ENCODE measurements at places on chromosomes 5 and 9.

- no peak for DNase-seq
These were observed 27.8 kb downstream of the TNPO1 start for GRCh38 chr5:72844218-72844603.

GRCh38 chr5:72510610-72511181 is 3.5 kb upstream of the ZNF366 start:
- peak; percentile 77 for DNase-seq

GRCh38 chr5:81800797-81801196 is 49.9 kb upstream of the SSBP2 start:
- no peak for DNase-seq

DNA sequence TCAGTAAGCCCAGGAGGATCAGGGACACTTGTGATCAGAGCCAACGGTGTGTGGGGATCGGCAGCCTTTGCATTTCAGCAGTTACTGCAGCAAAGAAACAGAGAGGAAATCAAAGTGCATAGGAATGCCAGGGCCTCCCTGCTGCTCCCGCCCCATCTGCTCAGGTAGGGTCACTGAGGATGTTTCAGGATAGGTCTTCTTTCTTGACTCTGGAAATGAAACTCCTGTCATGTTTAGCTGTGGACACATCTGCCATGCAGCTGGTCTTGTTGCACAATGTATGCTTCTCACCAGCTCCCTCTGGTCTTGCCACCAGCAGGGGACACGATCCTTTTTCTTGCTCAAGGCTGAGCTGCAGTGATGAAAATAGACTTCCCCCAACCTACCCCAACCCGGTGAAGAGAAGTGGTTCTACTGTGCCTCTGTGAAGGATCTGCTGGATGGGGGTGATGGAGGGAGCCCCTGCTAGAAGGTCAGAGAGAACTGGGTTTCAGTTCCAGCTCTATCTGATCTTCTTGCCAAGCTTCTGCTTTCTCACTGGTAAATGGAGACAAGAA is 185.2 kb upstream of the KLF4 start:
- DNase-seq = no peak

DNA sequence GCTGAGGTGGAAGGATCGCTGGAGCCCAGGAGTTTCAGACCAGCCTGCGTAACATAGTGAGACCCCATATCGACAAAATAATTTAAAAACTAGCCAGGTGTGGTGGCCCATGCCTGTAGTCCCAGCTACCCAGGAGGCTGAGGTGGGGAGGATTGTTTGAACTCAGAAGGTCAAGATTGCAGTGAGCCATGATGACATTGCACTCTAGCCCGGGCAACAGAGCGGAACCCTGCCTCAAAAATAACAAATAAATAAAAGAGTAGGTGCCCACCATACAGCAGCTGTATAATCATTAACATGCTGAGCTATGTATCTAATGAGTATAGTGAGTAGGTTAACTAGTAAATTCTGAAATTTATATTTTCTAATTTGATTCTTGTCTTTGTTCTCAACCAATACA is 11.0 kb upstream of the ATP6V0E1 start:
- no peak for DNase-seq

DNA sequence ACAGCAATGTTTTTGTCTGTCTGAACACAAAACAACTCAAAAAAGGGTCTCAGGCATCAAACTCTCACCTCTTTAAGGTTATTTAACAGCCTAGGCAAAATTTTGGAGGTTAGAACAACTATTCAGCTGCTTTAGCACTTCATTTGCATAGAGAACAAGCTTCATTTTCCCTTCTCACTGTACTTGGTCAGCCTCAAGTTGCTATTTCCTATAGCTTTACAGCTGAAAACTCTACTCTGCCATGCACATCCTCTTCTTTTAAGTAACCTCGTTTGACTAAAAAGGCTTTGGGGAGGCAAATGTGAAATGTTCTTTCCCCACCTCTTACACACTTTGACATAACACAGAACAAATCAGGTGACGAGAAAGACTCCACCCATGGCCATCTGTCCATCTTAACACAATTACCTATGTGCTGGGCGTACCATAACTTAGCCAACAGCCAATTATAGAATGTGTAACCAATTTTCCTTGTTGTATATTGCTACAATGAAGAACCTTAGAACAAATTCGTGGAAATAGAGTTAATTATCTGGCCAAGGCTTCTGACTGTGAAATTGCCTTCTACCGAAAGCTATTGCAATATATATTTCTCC is 195.7 kb downstream of the DCP2 start:
- DNase-seq = no peak

DNA sequence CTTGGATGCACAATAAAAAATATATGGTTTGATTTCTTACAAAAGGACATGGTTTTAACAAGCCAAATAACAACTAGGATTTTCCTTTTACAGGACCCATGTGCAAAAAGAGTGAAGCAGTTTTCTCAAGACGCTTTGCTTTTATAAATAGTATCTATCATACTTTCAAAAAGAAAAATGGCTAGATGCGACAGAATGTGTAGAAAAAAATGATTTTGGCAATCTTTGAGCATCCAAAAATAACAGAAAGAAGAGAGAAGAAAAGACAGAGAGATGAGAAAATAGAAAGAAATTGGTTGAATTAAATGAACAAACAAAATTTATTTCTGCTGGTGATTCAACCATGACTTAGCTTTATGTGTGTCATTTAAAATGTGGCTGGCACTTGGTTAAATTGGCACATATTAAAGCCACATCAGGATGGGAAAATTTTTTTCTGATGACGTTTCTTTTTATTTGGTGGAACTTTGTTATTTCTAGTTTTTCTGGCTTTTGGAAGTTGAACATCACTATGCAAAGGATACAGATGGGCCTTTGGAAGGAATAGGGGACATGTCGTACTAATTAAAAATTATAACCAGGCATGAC is 35.6 kb upstream of the NREP start:
- no peak for DNase-seq

DNA sequence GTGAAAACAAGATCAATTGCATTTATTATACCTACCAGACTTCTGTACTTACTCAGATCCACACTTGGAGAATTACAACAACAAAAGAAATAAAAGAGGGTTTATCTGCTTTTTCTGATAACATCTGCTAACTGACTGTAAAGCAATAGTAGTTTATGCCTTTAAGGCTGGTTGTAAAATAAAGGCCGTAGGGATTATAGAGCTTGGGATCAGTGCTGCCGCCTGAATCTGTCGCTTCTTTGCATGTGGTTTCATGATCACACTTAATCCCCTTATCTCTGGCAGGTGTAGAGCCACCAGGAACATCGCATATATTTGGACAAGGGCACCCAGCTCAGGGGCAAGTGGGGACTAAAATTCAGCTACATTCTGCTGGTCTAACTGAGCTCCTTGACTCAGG is 146.7 kb downstream of the CCDC192 start:
- DNase-seq = no peak

GRCh38 chr9:76115396-76115795 is 224.9 kb downstream of the PCSK5 start:
- no peak for DNase-seq

DNA sequence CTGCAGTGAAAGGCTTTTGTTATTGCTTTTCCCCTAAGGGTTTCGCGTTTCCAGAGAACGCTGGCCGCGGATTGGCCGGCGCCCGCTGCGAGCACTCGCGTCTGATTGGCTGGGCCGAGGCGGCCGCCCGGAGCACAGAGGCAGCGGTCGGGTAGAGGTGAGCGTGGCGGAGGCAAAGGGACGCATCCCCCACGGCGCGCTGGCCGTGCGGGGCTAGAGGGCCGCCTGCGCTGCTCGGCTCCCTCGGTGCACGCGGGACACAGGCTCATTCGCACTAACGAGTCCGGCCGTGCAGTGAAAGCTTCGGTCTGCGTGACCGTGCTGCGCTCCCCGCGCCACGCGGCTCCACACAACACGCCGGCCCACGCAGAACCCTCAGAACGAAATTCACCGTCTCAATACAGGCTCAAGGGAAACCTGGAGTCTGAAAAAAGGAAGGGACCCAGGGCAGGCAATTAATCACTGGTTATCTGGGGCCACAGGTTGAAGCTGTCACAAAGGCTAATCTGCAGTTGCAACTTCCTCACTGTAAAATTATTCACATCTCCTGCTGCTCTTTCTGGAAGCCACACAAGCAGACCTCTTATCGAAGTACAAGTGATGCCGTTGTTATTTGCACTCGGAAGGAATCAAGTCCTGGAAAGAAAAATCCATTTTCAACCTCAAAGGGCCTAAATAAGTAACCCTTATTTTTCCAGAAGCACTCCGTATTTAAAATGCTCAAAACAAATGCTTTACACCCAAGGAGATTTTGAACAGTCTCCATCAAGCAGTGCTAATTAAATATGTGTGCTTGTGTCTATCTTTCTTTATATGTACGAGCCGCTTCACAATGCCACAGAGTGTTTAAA is 94.6 kb downstream of the ZNF608 start:
- DNase-seq = peak; percentile 87

GRCh38 chr5:108260117-108260857 is 121.6 kb downstream of the FBXL17 start:
- peak; percentile 46 for DNase-seq

DNA sequence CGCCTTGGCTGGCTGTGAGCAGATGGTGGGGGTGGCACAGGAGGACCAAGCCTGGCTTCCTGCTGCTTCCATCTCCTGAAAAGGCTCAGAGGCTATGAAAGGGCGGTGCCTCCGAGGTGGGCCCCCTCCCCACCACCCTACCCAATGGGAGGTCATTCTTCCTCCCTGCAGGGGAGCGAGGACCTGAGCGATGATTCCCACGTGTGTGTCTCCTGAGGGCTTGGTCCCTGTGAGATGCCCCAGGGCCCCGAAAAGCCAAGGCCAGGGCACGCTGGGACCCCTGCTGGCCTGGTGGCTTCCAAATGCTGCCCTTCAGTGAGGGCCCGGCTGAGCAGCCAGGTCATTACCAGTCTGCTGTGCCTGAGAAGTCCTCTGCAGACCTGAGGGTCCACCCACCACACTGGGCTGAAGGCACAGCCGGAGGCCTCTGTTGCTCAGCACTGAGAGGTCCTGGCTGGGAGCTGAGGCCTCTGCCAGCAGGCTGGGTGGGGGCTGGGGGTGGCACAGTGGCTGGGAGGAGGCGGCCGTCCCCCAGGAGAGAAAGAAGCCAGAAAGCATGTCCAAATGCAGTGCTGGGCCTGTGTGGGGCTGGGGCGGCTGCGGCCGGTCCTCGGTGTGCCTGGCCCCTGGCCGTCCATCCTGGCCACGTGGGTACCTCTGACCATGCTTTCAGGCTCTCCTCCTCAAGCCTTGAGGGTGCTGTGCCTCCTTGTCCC is 14.0 kb upstream of the SLC6A19 start:
- DNase-seq = no peak

DNA sequence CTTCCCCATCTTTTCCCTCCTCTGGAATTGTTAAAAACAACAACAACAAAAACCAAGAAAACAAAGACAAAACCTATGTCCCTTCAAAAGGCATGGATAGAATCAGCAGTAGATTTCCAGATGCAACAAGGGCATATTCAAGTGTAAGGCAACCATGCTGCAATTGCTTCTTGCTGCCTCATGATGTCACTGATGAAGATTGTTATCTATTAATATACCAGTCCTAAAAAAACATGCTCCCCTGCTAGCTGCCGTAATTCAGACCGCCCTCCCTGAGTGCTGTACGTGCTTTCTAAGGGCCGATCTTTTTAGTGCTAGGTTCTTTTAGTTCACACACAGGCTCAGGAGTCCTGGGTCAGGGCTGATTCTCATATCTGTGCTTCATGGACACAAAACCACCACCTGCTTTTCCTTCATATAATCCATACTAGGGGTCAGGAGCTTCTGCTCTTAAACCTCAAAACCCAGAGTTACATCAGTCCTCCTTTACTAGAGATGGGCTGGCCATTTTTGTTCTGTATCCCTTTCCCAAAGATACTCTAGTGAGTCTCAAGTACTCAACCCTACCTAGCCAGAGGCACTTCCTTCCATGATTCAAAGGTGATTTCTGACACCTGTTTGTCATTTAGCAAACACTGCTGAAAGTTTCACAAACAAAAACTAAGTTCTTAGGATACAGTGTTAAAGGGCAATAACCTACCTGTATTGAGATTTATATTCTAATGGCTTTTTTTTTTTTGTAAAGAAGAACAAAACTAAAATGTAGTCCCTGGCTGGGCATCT is 82.1 kb downstream of the GIN1 start:
- no peak for DNase-seq

GRCh38 chr5:77167695-77168121 is 42.8 kb upstream of the PDE8B start:
- DNase-seq = no peak

DNA sequence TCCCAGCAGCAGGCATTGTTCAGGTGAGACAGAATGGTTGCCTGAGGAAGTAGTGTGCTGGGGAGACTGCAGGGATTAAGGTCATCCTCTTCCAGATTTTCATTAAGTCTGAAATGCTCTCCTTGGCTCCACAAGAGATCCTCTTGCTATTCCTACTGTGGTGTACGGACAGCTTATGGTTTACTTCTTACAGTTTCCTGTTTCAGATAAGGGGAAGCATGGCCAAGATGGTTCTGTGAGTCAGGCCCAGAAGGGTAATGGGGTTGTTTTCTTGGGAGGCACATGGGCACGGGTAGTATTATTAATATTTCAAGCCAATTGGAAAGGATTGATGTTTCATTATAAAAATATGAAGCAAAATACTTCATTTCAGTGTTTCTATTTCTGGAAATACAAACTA is 42.9 kb downstream of the GLRX start:
- no peak for DNase-seq

DNA sequence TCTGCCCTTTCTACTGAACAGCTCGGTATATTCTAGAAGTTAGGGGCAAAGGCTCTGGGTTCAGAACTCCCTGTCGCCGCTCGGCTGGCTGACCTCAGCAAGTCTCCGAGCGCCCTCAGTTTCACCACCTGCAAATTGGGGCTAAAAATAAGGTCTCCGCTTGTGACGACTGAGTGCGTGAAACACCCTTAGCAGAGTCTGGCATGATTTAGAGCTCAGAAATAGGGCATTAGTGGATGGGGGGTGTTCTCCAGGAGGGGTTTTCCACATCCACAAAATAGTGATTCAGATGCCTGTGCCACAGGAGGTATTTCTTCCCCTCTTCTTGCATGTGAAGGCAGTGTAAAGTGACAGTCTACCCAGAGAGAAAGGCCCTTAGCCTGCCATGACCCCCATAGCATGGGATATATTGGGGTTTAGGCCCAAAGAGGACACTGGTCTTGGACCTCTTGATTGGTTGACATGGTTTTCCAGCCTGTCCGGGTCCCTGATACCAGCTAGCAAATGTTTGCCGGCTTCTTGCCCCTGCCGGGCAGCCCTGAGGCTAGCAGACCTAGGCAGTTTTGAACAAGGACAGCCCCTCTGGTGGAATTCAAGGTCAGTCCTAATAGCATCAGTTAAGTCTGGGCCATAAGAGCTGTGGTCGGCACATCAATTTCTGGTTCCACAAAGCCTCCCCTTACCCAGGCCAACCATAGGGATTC is 1.4 kb downstream of the ERGIC1 start:
- no peak for DNase-seq

GRCh38 chr5:138461343-138462125 is 3.7 kb upstream of the EGR1 start:
- DNase-seq = no peak

DNA sequence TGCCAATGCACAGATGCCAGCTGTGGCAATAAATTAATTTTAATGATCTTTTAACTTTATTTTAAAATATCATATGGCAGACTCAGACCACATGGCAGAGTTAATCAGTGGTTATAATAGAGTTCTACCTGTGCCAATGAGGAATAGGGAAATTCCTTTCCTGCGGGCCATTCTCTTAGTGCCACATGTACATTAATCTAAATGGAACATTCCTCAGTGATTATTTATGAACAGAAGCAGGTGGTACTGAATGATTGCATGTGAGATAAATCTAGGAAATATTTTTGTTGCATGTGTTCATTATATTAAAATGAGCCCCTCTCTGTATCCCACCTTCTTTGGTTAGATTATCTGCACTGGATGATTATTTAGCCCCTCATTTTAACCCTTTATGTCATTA is 102.3 kb downstream of the CCDC192 start:
- DNase-seq = no peak

- DNase-seq = no peak
These were observed 95.4 kb upstream of the NR5A1 start for GRCh38 chr9:124602632-124603031.
